ENCODE measurements at places on chromosomes 5 and 9.

GRCh38 chr9:112200711-112201110, 25.6 kb upstream of the SUSD1 start:
- no peak for DNase-seq

- DNase-seq = no peak
Measured at GRCh38 chr5:142796492-142797109, 26.4 kb downstream of the ARHGAP26 start.

- no peak for DNase-seq
Measured at GRCh38 chr9:72025906-72026305, 34.5 kb downstream of the C9orf57 start.

DNA sequence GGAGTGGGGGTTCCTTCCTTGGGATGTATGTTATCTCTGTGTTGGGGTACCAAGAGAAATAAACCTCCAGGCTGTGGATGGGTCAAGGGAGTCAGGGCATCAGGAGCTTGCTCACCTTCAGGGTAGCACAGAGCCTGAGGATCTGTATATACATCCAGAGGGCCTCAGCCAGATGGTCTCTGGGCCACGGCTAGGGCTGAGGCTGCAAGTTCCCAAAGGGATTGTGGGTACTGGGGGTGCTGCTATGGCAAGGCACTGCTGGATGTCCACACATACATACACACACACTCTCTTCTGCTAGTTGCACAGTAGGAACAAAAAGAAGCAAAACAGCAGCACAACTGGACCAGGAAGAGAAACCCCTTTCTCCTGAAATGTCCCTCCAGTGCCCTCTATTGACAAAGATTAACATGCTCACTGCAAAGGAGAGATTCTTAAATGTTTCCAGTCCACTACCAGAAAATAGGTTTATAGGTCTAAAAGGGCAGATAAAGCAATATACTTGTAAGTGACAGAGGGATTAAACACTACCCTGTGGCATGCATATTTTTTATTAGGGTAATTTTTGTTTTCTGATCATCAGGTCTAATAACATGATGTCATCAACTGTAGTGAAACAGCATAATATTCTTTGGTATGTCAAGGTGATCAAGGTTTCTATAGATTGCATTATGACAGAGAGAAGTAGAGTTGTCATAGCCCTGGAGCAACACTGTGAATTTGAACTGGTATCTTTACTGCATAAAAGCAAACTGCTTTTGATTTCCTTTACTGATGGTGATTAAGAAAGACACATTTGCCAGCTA, 56.3 kb upstream of the KCNN2 start:
- DNase-seq = no peak

- DNase-seq = peak; percentile 62
Measured at GRCh38 chr9:127004946-127005769, 90.6 kb downstream of the RALGPS1 start.

DNA sequence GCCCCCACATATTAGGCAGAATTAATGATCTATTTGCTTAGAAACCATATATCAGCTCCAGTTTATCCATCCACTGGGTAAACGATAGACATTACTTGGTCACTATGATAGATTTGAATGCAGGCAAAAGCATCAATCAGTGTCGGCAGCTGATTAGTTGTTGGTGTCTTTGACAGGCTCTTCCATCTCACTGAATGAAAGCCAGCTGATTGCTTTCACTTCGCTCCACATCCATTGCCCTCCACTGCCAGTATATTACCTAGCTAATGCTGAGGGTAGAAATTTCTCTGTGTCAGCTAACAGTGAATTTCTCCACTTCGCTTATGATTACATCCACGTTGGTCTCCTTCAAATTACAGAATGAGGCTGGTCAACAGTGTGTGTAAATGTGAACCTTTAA, 821.3 kb upstream of the TYRP1 start:
- no peak for DNase-seq

- DNase-seq = peak; percentile 84
Measured at GRCh38 chr5:68534131-68534940, 318.8 kb downstream of the PIK3R1 start.

GRCh38 chr5:91929522-91929817, 546.4 kb upstream of the ARRDC3 start:
- no peak for DNase-seq

- DNase-seq = no peak
Measured at GRCh38 chr5:174078416-174078815, 32.9 kb downstream of the NSG2 start.

- DNase-seq = no peak
Measured at GRCh38 chr5:3281366-3281765, 314.3 kb upstream of the IRX1 start.

- DNase-seq = no peak
Measured at GRCh38 chr5:151611127-151611775, 20.1 kb upstream of the FAT2 start.

DNA sequence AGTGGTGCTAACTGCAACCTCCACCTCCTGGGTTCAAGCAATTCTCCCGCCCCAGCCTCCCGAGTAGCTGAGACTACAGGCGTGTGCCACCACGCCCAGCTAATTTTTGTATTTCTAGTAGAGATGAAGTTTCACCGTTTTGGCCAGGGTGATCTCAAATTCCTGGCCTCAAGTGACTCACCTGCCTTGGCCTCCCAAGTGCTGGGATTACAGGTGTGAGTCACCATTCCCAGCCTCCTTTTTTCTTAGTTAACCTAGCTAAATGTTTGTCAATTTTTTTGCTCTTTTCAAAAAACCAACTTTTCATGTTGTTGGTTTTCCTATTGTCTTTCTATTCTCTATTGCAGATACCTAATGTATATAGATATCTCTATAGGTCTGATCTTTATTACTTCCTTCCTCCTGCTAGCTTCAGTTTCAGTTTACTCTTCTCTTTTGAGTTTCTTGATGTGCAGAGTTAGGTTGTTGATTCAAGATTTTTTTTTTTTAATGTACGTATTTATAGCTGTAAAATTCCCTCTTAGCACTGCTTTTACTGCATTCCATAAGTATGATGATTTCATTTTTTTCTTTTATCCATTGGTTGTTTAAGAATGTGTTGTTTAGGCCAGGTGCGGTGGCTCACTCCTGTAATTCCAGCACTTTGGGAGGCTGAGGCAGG, 32.9 kb downstream of the FGD3 start:
- DNase-seq = no peak

DNA sequence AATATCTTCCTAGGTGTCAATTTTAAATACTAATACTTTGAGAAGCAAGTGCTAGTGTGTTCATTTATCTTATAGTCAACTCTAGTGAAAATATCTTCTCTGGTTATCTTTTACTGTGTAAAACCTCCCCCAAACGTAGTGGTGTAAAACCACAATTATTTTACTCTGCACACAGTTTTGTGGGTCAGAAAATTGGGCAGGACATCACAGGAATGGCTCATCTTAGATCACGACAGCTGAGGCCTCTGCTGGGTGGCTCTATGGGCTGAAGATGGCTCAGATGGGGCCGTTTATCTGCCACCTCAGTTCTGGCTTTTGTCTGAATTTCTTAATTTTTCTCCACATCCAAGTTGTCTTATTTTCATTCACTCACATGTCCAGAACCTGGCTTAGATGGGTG, 457.2 kb upstream of the ACTBL2 start:
- DNase-seq = no peak

GRCh38 chr9:100099722-100100042, 639 bp downstream of the INVS start:
- DNase-seq = peak; percentile 9

GRCh38 chr5:123398058-123398733, 25.0 kb downstream of the CEP120 start:
- DNase-seq = no peak

- no peak for DNase-seq
Measured at GRCh38 chr5:99544356-99544755, 615.5 kb upstream of the CHD1 start.

DNA sequence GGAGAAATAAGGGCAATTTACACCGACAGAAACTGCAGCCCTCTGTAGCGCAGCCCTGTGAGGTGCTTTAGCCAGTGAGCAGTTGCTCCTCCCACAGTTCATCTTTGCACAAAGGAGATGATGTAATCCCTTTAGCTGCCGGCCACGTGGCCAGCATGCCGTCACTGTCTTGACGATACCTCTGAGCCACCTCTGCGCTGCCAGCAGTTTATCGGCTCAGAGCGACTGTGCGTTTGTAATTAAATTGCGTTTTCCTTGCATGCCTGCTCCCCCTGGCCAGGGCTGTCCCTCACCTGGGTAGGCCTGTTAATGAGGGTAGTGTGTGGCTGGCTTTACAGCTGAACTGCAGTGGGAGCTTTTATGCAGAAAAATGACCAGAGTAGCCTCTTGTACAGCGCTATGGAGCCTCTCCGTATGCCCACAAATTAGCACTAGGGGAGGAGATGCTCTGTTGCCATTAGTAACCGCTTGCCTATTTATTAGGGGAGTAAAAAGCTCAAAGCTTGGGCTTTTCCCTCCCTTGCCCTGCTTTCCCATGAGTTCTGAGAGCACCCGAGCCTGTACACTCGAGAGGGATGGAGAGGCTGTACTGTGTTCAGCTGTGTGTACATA, 107.0 kb downstream of the TRIO start:
- DNase-seq = peak; percentile 87

GRCh38 chr5:113242481-113243348, 192.1 kb downstream of the TSSK1B start:
- DNase-seq = no peak

- DNase-seq = no peak
Measured at GRCh38 chr5:151192626-151193025, 31.3 kb downstream of the CCDC69 start.

DNA sequence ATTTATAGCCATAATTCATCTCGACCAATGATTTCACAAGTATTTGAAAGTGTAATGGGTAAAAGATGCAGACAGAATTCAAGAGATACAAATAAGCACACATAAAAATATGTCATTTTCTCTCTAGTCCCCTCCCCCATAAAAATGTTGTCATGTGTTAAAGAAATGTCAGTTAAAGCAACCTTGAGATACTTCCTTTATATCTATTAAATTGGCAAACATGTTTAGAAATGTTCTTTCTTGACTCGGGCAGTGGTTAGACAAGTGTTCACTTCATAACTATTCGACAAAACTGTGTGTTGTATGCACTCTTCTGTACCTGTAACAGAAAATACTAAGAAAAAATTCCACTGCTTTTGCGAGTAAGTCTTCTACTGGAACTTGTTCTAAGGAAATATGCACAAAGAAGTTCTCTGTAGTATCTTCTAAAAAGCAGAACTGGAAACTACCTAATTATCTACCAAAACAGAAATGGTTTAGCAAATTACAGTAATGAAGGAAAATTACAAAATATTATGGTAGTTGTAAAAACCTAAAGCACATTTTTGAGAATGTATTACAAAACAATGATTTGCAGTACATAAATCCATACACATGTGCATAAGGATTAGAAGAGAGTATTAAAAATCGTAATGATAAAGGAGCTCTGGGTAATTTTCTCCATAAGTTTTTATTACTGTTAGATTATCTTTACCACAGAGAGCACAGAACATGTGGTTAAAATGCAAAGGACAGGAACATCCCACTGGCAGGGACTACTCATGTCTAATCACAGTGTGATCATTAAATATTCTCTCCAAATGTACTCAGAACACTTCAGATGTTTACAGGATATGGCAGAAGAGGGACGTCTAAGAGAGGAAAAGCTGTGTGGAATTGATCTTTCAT, 35.9 kb downstream of the FBXW2 start:
- DNase-seq = no peak

DNA sequence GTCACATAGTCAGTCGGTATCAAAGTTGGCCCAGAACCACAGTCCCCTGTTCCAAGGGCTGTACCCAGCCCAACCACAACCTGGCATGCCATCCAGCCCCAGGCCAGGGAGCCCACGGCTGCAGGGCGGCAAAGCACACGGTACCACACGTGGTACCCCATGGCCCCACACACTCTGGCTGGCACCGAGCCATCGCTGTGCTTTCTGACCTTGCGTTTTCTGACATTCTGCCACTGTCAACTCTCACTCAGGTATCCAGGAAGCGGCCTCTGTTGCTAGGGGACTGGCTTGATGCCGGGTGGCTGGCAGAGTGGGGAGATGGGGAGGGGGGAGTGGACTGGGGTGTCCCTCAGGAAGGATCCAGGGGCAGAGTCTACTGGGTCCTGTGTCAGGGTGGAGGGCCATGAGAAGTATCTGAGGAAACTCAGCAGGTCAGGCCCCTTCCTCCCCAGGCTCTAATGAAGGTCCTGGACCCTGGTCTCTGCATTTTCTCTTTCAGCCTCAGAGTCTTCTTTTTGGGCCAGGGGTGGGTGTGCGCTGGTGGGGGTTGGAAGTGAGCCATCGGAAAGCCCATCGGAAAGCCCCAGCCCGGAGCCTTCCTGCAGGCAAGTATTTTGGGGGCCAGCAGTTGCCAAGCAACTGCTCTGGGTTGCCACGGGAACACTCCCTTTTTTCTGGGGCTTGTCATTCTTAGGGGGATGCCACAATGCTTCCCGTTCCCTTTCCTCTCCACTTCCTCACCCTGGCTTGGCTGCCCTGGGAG, 21.0 kb upstream of the RALGDS start:
- peak; percentile 30 for DNase-seq

DNA sequence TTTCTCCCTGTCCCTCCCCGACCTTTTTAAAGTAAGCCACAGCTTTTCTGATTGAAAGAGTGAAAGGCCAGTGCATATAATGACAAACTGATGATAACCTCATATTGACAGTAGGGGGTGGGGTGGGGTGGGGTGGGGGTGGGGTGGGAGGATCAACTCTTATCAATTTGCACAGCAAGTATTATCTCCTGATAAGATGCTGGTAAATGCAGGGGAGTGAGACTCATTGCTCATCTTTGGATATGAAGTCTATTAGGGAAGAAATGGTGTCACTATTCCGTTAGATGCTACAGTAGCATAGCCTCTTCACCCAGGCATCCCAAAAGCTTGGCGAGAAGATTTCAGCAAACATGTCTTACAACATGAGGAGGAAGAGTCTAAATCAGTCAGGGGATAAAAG, 38.9 kb upstream of the HMGCS1 start:
- no peak for DNase-seq

DNA sequence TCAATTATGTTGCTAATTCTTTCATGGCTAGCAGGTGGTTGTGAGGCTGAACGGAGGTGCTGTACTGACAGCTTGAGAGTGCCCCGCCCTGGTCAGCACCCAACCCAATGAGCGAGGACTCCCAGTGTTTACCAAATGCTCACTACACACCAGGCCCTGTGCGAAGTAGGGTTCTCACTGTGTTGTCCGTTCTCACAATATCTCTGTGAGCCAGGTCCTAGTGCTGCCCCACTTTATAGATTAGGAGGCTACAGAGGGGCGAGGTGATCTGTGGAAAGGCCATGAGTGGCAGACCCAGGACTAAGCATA, 28.2 kb downstream of the COL15A1 start:
- no peak for DNase-seq

DNA sequence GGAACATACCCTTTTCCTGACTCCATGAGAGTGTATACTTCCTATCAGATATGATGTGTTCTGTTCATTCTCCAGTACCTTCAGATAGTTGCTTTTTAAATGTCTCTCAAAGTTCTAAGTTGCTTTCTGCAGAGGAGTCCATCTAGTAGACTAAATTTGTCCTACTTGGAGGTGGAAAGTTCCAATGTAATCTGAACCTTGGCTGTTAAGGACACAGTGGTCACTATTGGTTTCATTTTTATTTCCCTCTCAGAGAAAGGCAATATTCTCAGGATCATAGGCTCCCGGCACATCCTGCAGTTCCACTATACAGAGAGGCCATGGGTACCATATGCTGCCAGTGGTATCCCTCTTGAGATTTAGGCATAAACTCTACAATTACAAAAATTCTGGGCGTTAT, 634.6 kb downstream of the LRRC70 start:
- no peak for DNase-seq

- no peak for DNase-seq
Measured at GRCh38 chr5:54492178-54492577, 25.4 kb upstream of the SNX18 start.

Data from DMS79 treated with DMSO at 0.1 percent for 48 hours (cell line).